Adipocyte (in vitro differentiated cells): ENCODE measurements at places on chromosomes 16 and 17.
A peak's percentile ranks its signal among the peaks of the same experiment; 100 is the strongest.

- DNase-seq: no peak
Measured at GRCh38 chr17:66474806-66475497, 172.5 kb downstream of the PRKCA start.

DNA sequence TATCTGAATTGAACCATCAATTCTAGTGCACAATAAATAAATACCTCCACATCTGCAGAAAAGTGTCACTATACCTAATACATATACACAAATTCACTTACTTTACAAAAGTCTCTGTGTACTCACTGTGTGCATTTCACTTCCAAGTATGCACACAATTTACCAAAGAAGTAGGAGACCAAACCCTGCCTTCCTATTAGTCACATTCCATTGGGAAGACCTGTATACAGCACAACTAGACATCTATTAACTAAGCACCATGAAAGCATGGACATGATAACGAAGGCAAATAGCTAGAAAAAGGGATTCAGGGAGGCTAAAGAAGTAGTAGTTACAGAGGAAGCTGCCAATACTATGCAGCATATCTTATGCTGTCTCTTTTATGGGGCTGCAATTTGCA, 139.5 kb downstream of the SNX11 start:
- no peak for DNase-seq

DNA sequence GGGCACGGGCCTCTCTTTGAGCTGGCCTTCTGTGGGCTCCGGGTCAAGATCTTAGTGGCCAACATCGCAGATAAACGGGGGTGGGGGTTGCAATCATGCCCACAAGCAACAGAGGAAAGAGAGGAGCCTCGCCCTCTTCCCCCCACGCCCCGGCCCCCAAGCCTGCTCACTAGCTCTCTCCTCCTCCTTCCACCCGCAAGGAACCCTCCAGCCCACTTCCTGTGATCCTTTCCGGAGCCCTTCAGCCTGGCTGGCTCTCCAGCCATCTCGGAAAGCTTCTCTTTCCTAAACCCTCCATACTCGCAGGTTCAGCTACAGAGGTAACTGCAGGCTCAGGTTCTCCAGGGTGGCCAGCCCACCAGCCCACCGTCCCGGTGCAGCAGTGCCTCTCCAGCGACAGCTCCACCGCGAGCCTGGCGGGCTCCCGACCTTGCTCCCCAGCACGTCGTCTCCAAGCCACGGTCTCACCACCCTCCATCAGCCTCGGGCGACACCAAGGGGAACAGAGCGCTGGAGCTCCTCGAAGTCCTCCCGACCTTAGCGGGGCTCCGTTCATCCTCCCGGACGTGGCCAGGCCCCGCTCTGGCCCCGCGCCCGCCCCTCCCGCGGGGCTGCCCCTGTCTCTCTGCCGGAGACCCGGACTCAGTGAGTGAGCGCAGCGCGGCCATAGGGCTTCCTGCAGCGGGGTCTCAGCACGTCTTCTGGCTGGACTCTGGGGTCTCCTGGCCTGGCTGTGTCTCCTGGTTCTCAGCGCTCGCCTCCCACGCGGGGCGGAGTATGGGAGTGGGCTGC, 12.9 kb upstream of the ODF4 start:
- no peak for DNase-seq

DNA sequence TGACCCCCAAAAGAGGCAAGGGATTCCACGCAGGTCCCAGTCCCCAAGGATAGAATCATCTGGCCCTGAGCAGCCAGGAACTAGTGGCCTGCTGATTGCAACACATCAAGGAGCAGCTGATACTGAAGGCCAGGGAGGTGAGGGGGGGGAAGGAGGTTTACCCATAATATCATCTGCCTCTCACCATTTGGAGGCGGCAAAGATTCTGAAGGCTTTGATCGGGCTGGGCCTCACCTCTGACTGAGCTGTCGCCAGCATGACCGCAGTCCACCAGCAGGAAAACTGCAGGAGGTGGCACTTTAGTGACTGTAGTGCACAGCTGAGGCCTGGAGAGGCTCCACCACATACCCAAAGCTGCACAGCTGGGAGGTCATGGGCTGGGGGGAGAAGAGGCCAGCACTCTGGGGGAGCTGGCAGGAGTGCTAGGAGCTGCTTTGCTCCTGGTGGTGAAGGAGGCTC, 20.5 kb upstream of the ITGA3 start:
- no peak for DNase-seq

DNA sequence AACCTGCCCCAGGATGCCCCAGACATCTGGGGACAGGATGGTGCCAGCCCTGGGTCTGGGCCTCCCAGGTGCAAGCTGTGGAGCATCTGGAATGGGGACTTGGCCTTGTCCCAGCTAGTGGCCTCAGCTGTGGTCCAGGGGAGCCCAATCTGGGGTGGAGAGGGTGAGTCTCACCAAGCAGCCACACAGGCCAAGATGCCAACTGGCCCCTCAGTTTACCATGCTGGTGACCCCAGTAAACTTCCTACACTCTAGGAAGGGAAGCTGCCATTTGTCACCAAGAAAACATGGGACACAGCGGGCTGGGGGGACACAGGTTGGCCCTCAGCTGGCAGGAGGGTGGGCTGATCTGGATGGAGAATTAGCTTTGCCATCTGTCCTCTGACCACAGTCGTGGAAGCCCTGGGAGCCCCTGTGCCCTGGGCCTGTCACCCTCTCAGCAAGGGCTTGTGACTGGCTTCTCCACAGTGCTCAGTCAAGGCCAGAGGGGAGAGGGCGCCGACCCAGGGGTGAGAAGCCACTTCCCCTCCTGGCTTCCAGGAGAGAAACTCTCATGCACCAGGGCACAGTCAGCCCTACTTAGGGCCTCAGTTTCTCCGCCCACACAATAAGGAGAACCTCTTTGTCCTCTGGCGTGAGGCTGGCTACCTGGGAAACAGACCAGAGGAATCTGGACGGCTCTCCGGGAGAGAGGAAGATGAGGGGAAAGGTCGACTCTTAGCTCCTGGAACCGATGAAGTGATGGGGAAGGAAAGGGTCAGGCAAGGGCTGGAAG, 126.4 kb upstream of the SMURF2 start:
- DNase-seq: no peak

- DNase-seq: no peak
Measured at GRCh38 chr17:40555296-40556190, 9.7 kb downstream of the CCR7 start.

- no peak for DNase-seq
Measured at GRCh38 chr17:36993227-36993626, 44.5 kb downstream of the AATF start.

DNA sequence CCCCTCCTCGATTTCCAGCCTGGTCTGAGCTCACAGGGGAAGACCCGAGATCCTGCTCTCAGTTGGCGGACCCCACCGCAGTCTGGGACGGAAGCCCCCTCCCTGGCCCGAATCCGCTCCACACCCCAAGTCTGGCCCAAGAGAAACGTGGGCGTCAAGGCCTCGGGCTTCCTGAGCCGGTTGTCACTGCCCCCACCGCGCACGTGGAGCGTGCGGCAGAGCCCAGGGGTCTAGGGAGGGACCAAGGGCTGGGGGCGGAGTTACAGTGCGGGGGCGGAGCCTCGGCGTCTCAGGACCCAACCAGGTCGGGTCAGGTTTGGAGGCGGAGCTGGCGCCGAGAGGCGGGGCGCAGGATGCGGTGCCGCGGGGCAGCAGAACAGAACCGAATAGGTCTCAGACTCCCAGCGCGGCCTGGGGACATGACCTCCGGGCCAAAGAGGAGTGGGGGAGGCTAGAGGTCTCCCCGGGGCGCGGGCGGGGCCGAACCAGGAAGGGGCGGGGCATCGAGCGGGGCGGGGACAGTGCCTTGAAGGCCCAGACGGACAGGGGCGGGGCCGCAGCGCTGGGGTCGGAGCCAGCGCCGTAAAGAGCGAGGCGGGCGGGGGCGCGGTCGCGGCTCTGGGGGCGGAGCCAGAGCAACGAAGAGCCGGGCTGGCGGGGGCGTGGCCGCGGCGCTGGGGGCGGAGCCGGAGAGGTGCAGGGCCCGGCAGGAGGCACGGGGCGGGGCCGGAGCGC, 431 bp upstream of the ZFPM1 start:
- peak; percentile 98 for DNase-seq

- DNase-seq: no peak
Measured at GRCh38 chr16:49664221-49665215, 191.4 kb downstream of the ZNF423 start.

DNA sequence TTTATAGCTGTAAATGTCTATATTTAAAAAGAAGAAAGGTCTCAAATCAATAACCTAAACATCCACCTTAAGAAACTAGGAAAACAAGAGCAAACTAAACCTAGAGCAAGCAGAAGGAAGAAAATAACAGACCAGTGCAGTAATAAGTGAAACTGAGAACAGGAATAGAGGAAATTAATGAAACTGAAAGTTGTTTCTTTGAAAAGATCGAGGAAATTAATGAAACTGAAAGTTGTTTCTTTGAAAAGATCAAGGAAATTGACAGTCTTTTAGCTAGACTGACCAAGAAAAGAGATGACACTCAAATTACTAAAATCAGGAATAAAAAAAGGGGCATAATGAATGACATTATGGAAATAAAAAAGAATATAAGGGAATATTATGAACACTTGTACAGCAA, 46.4 kb downstream of the SLFN5 start:
- no peak for DNase-seq

DNA sequence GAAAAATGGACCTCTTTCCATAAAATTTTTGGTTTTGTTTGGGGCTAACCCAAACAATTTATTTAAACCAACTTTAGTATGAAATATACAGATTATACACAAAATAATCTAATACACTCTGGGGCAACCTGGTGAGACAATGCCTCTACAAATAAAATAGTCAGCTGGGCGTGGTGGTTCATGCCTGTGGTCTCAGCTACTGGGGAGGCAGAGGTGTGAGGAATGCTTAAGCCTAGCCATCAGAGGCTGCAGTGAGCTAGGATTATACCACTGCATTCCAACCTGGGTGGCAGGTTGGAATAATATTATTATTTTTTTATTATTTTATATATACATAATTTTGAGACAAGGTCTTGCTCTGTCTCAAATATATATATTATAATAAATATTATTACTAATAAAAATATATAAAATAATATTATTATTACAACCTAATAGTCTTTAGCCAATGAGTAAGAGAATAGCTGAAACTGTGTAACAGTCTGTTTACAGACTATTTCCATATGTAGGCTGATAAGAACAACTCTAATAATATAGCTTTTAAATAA, 50.5 kb downstream of the GLG1 start:
- no peak for DNase-seq

DNA sequence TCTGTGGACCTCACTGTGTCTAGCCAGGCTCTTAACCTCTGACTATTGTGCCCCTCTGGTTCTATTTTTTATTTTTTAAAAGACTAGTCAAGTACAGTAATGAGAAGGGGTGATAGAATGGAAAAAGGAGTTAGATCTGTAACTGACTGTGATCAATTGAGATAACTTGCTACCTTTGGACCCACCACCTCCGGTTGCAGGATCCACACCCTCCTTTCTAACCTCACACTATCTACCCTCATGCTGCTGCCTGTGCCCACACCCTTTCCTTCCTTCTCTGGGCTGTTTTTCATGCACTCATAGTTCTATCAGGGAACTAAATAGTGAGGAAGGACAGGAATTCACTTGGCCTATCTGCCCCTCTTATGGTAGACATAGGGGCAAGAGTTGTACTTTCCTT, 172.3 kb downstream of the KATNIP start:
- DNase-seq: no peak

- DNase-seq: peak; percentile 54
Measured at GRCh38 chr16:85286951-85287814, 174.9 kb upstream of the CIBAR2 start.

GRCh38 chr16:81421536-81421935, 23.1 kb upstream of the CMIP start:
- DNase-seq: no peak

GRCh38 chr16:11886881-11887280, 28.9 kb downstream of the GSPT1 start:
- DNase-seq: no peak

- DNase-seq: no peak
Measured at GRCh38 chr16:77271532-77272426, 72.6 kb downstream of the SYCE1L start.

DNA sequence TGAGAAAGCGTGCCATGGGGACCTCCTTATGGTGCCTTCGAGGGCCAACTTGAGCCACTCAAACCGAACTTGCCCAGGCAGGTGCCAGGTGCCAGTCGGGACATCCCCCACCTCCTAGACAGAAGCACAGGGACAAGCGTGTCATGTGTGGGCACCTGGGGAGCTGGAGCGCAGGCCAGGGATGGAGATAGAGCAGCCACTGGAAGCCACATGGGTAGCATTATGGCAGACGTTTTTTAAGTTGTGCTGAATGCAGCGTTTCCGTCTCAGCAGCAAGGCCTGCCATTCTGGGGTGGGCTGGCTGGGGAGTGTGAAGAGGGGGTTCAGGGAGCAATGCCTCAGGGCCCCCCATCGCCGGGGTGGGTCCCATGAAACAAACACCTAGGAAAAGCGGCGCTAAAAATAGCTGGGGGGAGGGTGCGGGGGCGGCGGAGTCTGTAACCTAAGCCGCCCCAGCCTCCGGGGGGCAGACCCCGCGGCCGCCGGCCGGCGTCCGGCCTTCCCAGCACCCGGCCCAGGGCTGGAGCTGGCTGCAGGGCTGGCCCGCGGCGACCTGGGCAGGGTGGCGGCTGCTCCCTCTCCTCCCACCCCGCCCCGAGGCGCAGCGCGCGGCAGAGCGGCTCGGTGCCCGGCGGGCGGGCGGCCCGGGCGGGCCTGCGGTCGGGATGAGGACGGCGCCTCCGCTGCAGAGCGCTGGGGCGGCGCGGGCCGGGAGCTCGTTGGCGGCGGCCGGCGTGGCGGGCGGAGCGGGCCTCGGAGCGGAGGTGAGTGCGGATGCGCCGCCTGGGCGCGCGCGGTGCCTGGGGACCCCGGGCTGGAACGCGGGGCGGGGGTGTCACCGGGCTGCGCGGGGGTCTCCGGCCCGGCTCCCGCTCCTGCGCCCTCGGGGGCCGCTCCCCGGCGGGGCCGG, at the start of gene ZNF469:
ZNF469 (plus strand) TSS at position 469 of the 910 bp plus-strand sequence. CDS start 44,512 bp downstream, outside the sequence.
- peak; percentile 73 for DNase-seq

DNA sequence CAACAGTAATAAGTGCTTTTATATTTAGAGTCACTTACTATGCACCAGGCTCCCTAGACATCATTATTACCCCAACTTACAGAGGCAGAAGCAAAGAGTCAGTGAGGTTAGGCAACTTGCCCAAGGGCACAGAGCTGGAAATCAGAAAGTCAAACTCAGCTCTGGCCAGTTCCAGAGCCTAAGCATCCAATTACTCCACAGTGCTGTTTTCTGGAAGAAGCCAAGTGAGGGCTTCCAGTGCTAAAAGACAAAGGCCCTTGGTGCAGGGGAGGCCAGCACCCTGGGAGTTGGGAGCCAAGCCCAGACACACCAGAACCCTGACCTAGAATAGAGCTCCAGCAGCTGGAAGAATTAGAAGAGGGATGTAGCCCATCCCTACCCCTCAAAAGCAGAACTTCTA, 40.2 kb downstream of the C17orf67 start:
- no peak for DNase-seq

DNA sequence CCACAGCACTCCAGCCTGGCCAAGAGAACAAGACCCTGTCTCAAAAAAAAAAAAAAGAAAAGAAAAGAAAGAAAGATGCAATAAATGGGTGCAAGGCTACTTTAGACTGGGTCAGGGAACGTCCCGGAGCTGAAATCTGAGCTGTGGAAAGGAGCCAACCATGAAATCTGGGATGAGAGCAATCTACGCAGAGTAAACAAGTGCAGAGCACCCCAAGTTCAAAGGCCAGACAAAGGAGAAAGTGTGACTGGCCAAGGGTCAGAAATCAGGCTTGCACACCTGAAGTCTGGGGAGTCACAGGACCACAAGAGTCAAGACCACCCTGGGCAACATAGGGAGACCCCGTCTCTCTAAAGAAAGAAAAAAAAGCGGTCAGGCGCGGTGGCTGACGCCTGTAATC, 2.8 kb downstream of the SHMT1 start:
- no peak for DNase-seq

- DNase-seq: no peak
Measured at GRCh38 chr16:77985111-77985510, 37.2 kb upstream of the CLEC3A start.

GRCh38 chr16:1874854-1875253, 2.9 kb upstream of the MEIOB start:
- DNase-seq: no peak
